ENCODE measurements at places on chromosomes 12 and 14. TPM values are rescaled to one million over a fixed set of nuclear protein-coding genes. Genes with fewer than 3 reads are reported as not detected.

DNA sequence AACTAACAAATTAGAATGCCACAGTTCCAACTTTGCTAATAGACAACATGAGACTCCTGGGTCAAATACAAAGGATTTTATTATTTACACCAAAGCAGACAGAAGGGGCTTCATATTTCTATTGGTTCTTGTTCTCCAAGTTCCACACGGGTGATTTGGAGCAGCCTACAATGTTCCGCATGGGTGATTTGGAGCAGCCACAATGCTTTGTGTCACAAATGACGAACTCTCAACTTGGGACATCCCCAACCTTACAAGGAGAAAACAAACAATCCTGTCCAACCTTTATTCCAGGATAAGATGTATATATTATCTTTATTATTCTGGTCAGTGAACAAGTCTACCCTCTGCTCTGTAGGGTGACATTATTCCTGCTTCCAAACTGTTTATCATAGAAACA lies 694.3 kb upstream of the MGAT4C start:
- H3K27ac ChIP-seq = no peak overlapping the region
- H3K27me3 ChIP-seq = no peaks in the 10 kb centered on the region
- H3K4me1 ChIP-seq = no peaks in the 10 kb centered on the region
- DNase-seq = no peak
- no peak overlapping the region for H3K4me3 ChIP-seq

GRCh38 chr14:79408696-79409095 lies 802.6 kb downstream of the DIO2 start:
- H3K27ac ChIP-seq = no peak overlapping the region
- no peaks in the 10 kb centered on the region for H3K27me3 ChIP-seq
- no peaks in the 10 kb centered on the region for H3K36me3 ChIP-seq
- no peaks in the 10 kb centered on the region for H3K4me1 ChIP-seq

- H3K36me3 ChIP-seq = no peaks in the 10 kb centered on the region
- H3K4me1 ChIP-seq = no peaks in the 10 kb centered on the region
- no peaks in the 10 kb centered on the region for H3K27me3 ChIP-seq
- H3K4me3 ChIP-seq = no peak overlapping the region
Measured at GRCh38 chr14:105116451-105117256, 51.4 kb upstream of the GPR132 start.

DNA sequence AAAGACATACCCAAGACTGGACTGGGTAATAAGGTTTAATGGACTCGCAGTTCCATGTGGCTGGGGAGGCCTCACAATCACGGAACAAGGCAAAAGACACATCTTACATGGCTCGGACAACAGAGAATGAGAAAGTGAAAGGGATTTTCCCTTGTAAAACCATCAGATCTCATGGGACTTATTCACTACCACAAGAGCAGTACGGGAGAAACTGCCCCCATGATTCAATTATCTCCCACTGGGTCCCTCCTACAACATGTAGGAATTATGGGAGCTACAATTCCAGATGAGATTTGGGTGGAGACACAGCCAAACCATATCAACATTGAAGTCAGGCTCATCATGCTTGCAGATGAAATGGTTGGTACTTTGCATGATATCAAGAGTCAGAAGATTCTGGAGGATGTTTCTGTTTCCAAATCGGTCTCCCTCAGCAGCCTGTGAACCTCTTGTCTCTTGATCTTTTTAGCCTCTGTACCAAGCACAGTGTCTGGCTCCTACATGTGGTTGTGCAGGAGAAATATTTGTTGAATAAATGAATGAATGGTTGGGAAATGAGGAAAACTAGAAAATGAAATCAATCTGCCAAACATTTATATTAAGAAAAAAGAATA lies 98.6 kb downstream of the VRK1 start:
- no peak for DNase-seq
- no peaks in the 10 kb centered on the region for H3K36me3 ChIP-seq
- H3K27ac ChIP-seq = no peak overlapping the region

DNA sequence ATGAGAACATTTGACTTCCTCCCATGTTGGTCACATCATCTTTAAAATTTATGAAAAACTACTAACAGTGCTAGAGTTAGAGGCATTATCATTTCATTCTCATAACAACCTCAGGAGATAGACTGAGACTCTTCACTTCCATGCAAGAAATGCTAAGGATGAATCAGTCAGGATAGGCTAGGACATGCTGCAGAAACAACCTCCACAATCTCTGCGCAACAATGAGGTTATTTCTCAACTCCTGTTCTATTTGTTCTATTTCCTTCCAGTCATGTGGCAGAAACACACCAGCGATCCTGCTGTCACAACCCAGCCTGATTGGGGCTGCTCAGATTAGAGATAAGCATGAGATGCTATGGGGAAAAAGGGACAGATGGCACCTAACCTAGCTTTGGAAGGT lies 49.0 kb upstream of the TMEM263 start:
- H3K27me3 ChIP-seq = no peaks in the 10 kb centered on the region
- H3K4me1 ChIP-seq = no peaks in the 10 kb centered on the region
- DNase-seq = no peak
- no peak overlapping the region for H3K27ac ChIP-seq
- no peaks in the 10 kb centered on the region for H3K36me3 ChIP-seq

- peaks cover 52% of the 10 kb centered on the region for H3K4me1 ChIP-seq
- H3K36me3 ChIP-seq = no peaks in the 10 kb centered on the region
- H3K4me3 ChIP-seq = peak overlapping the region; percentile 80
- no peaks in the 10 kb centered on the region for H3K27me3 ChIP-seq
- no peak for DNase-seq
Measured at GRCh38 chr12:27781680-27782079, 1.6 kb upstream of the MANSC4 start.

DNA sequence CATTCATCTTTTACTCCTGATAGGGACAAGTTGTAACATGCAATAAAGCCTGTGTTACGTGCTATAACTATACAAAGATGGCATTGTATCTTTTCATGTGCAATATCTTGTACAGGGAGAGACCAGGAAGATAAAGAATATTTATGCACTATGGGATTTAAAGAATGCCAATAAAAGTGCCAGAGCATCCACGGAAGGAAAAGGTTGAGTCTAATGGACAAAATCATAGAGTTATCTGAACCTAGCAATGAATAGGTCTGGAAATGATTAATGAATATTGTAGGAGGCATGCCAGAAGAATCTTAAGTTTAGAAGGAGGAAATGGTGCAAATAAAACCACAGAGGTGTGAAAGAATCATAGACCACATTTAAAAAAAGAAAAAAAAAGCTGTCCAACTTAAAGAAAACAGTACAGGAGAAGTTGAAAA lies 263.9 kb downstream of the KCNC2 start:
- no peaks in the 10 kb centered on the region for H3K4me1 ChIP-seq
- DNase-seq = no peak
- H3K27ac ChIP-seq = no peak overlapping the region
- H3K27me3 ChIP-seq = no peaks in the 10 kb centered on the region
- no peak overlapping the region for H3K4me3 ChIP-seq

DNA sequence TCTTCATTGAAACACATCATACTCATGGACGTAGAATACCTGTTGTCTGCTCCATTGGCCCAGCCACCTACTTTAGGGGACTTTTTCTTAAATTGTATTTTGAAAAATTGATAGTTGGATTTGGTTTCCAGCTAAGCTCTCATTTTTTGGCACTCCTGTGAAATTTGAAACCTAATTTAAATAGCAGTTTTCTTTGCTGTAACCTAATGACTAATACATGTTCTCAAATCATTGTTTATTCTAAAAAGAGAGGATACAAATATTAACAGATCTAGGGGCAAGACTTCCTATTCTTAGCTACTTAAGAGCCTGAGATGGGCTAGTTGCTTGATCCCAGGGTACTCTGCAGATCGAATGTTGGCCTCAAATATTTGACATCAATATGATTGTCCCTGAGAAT lies 78.9 kb downstream of the PLEKHA5 start:
- no peak overlapping the region for H3K27ac ChIP-seq
- peaks cover 11% of the 10 kb centered on the region for H3K4me1 ChIP-seq
- H3K36me3 ChIP-seq = no peaks in the 10 kb centered on the region
- no peak overlapping the region for H3K4me3 ChIP-seq
- no peak for DNase-seq
- no peaks in the 10 kb centered on the region for H3K27me3 ChIP-seq

Gene FOS
- total RNA-seq = 3,038 TPM

Gene SART3
- 94.0 TPM for total RNA-seq

Gene C14orf180
- total RNA-seq = 1.1 TPM

Gene GPR65
- total RNA-seq = 1.9 TPM

Gene RPL10L
- not detected for total RNA-seq

Data from thoracic aorta (tissue), 2 donors.